NCI-H510A (cell line): ENCODE measurements at places on chromosomes 12 and 14.

DNA sequence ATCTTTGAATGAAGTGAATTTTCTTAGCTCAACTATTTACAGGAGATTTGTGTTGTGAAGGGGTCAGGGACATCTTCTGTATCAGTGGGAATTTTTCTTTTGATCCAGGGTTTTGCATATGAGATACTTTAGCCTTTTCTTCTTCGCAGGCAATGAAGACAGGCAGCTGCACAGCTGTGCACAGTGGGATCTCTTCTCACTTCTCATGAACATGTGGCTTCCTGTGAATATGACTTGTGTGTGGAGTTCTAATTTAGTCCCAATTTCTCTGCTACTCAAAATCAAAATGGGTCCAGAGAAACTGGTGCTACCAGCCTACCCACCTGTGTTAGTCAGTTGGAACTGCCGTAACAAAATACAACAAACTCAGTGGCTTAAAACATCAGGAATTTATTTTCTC lies 37.8 kb downstream of the ARF6 start:
- no peak for DNase-seq

GRCh38 chr12:81257947-81258551 lies 180.2 kb downstream of the ACSS3 start:
- DNase-seq: no peak

- no peak for DNase-seq
These were observed 117.4 kb upstream of the SLC38A2 start for GRCh38 chr12:46489951-46490388.

DNA sequence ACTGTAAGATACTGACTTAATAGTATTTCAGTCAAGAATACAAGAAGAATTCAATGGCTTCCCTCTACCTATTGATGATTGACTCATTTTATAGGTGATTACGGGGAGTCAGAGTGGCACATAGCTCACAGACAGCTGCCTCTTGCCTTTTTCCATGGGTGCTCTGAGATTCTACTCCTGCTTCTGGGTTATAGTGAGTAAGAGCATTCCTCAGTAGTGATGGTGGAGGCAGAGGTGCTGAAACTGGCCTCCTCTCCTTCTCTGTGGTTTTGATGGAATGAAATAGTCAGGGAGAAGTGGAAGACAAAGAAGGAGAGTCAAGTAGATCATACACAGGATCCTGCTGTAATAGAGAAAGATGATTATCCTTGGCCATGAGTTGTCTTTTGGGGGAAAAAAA lies 438.2 kb upstream of the FAR2 start:
- no peak for DNase-seq

- no peak for DNase-seq
These were observed 745 bp upstream of the NAA30 start for GRCh38 chr14:57389646-57390036.

- DNase-seq: no peak
These were observed 42.9 kb upstream of the AP4S1 start for GRCh38 chr14:30982533-30982932.

GRCh38 chr14:89805501-89805900 lies 149.0 kb downstream of the EFCAB11 start:
- DNase-seq: no peak

DNA sequence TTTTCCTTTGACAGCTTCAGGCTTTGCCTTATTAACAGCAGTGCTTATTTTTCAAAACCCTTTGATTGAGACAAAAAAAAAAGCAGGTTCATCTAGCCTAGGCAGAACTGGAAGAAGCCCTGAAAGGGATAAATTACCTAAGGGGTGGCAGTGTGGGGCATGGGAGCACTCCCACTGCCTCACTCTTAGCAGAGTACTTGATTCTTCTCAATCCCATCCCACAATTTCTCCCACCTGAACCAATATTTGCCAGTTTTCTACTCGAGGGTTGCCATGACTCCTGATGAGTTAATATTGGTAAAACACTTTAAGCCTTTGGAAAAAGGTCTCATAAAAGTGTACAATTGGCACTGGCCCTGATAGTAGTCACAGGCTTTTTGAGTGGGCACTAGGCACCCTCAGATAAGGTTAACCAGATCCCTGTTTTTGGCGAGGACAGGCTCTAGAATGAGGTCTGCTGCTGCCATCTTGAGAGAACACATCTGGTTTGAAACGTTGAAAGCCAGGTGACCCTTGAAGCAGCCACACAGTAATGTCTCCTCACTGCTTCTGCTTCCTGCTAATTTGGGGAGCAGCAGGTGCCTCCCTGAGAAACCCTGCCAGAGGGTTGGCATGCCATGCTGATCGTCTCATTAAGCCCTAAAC lies 320.0 kb downstream of the RAD51B start:
- DNase-seq: no peak

DNA sequence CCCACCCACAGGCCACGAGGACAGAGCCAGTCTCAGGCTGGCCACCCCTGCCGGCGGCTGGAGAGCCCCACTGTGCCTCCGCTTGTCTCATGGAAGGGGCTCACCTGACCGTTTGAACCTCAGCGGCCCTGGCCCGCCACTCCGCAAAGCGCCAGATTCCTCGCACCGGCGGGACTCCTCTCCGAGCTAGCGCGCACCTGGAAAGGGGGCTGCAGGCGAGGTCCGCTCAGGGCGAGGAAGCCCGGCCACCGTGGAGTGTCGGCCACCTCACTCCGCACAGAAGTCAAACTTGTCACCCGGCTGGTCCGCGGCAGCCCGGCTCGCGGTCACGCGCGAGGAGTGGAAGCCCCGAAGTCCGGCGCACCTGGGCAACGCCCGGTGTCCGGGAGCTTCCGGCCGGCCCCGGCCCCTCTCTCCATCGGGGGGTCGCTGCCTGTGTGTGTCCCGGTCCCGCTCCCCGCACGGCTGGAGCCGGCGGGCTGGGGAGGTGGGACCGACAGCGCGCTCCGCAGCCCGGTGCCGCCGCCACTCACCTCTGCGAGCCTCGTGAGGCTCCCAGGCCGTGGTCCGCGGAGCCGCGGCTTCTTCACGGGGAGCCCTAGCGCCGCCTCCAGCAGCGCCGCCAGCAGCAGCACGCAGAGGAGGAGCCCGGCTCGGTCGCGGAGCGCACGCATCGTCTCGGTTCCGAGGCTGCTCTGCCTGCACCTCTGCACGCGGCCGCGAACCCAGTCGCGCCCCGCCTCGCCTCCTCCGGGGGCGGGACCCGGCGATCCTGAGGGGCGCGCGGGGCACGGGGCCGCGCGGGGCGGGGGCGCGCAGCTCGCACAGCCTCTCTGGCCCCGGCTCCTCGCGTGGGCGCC lies at the start of gene ISM2:
Gene ISM2 (minus strand): TSS at position 697 of the 860 bp plus-strand sequence. CDS start 23 bp downstream, at position 674.
- DNase-seq: peak; percentile 51

GRCh38 chr12:99137124-99137855 lies 492.2 kb downstream of the APAF1 start:
- DNase-seq: no peak

- DNase-seq: no peak
These were observed 324.6 kb downstream of the RAD51B start for GRCh38 chr14:68144051-68144681.

DNA sequence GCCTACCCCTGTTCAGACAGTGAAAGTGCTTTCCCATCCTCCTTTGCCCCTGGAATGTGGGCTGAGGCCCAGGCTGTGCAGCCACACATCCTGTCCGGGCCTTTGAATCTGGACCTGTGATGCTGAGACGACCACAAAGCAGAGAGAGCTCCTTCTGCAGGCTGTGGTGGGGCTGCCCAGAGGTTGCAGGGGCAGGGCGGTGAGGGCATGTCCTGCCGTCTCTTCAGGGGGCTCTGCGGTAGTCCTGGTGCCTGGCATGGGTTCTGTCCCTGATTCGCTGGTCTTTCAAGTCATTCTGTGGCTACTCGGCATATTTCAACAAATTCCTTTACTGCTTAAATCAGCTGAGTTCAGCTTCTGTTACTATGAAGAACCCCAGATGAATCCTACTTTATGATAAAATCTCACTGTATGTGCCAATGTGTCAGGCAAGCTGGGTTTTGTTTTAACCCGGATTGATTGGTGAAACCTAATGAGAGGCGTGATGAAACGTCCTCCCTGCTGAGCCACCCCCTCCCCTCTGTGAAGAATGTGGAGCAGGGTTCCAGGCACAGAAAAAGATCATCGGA lies 63.4 kb upstream of the DICER1 start:
- DNase-seq: no peak

DNA sequence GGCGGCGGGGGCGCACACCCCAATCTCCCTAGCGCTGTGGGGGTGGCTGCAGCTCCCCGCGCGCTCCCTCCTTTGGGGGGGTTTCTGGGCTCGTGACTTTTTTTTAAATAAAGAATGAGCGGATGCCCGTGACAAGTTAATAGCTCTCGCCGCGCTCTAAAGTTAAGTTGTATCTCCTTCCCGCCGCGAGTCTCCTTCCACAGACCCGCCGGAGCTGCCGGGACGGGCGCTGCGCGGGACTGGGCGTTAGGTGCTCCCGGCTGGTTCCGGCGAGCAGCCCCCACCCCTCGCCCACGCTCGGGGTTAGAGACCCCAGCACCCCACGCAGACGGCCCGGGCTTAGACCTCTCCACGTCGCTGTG lies 82.6 kb upstream of the HMGA2 start:
- DNase-seq: no peak

GRCh38 chr14:75283162-75283832 lies 4.7 kb downstream of the FOS start:
- DNase-seq: no peak
